HCT116 (cell line): ENCODE measurements at places on chromosomes 5 and 9.

- DNase-seq = no peak
These were observed 691.4 kb upstream of the RIOK2 start for GRCh38 chr5:97874491-97874890.

DNA sequence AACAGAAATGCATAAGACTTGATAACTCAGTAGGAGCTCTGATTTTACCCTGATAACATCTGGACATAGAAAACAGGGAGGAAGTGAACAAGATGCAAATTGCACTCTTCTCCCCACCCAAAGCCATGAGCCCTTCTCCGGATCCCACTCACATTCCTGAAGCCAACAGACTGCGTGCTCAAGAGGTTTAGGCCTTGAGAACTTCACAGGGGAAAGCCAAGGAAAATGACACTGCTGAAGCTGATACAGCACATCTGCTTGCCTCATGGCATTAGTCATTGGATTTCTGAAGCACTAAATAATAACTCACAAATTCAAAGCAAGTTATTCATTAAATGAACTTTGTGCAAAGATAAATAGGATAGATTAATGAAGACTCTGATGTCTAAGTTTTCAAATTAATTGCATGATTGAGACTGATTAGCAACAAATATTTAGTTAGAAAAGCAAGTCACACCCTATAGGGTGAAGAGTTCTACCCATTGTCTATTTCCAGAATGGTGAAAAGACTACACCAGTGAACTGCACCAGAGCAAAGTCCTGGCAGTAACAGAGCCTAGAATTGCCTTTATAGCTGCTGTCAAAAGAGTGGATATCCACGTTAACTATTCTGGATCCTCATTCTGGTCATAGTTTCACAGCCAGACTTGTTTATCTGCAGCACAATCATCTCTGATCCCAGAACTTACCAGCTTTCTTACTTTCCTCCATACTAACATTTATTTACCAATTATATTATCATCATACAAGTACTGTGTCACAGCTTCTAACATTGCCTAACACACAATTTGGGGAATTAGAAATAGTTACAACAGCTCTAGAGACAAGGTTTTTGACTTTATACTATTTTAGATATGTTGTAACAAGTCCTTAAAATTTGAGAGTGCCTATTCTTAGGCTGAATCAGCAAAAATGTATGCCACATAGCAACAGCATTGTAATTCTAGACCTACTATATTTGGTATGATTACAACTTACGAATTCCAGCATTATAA is 432.1 kb upstream of the RGMB start:
- DNase-seq = no peak

GRCh38 chr9:77987880-77988525 is 43.6 kb downstream of the GNAQ start:
- no peak for DNase-seq

- no peak for DNase-seq
These were observed 13.0 kb downstream of the MEGF9 start for GRCh38 chr9:120701248-120701647.

DNA sequence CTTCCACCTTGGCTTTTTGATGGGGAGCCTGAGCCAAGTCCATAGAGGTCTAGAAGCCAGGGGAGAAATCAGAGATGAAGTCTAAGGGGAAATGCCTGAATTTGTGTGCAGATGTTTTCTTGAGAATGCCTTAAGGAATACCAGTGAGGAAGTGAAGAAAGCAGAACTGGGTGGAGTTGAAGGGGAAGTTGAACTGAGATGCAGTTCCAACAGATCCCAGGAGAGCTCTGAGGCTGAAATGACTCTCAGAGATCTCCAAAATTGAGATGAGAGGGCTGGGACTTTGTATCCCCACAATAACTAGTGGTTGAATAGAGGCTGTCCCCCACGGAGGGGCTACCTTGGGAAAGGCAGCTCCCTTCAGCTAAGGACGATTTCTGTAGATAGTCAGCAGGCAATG is 197.1 kb downstream of the ZNF462 start:
- DNase-seq = no peak

DNA sequence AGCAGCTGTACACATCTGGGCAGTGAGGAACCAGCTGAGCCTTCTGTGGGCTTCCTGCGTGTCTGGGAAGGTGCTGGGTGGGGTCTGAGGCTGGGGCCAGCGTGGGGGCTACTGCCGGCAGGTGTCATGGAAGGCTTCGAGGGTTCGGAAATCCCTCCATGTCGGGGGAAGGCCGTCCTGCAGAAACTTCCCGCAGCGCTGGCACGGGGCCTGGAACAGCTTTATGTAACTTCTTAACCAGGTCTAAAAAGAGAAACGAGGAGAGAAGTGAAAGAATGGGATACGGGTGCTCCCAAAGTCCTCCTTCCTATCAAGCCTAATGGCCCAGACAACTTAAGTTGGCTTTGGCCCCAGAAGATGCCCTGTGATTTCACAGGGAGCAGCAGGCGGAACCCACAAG is 120.6 kb upstream of the RAPGEF1 start:
- no peak for DNase-seq

- no peak for DNase-seq
These were observed 133.1 kb downstream of the PIK3R1 start for GRCh38 chr5:68348447-68349222.

- DNase-seq = no peak
These were observed 33.6 kb upstream of the FBP1 start for GRCh38 chr9:94672811-94673487.

DNA sequence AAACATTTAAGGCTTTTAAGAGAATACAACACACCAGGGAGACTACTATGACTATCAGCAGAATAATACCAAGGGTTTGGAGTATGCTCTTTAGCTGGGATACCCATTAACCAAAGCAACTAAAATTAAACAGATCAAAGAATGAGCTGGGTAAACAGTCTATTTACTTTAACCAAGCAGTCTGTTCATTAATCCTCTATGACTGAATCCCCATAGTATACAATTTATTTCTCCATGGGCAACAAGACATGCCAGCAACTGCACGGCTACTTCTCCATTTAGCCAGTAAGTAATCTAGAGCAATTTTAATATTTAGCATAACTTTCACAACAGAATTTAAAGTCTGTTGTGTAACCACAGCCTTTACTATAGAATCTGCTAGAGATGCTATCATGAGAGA is 77.6 kb downstream of the CDO1 start:
- DNase-seq = no peak

DNA sequence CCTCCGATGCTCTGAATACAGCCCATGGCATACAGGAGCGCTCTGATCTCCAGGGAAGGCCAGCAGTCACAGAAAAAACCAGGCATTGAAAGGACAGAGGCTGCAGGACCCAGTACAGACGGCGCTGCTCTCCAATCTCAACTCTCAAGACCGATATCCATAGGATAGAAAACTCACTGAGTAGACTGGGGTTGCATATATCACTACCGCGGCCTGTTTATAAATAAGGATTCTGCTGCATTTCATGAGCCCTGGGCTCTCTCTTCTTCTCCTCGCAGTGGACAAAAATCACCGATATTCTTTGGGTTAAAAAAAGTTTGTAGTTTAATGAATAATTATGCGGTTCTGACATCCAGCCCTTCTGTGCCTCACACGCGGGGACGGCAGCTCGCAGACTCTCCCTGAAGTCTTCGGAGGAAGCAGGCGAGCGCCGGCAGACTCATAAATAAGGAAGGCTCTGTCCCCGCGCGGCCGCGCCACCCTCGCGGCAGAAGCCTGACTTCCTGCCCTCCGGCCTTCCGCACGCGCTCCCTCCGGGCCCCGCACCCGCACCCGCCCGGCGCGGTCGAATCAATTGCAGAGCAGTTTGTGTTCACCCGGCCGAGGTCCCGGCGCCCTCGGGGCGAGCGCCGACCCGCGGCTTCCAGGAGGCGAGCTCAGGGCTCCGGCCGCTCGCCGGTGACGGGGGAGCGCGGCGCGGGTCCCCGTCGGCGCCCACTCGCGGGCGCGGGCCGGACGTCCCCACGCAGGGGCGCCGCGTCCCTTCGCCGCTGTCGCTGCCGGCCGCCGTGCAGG is at the start of gene FAM78A:
FAM78A (minus strand) TSS at position 417 of the 795 bp plus-strand sequence; CDS start at position 86, 331 bp downstream.
- DNase-seq = no peak

DNA sequence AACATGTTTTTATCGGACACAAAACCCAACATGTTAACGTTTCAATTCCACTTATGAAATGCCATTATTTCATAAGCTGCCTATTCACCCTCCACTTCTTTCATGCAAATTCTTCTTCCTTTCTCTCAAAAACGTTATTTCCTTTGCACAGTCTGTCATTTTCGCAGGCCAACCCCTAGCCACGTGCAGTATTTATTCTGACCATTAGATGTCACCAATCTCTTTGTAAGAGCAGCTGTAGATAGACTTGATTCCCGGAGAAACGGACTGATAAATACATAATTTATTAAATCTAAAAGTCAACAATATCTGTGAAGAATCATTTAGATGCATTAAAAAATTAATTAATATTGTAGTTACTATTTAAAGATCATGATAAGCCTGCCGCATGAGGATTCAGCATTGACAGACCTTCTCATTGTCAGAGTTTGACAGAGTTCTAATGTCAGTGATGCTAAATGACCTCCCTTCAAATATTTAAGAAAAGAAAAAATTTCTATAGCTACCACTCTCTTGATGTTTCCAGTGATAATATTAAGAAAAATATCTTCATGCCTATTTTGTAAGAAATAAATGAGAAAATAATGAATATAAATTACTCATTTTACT is 933.6 kb downstream of the CDH12 start:
- no peak for DNase-seq

DNA sequence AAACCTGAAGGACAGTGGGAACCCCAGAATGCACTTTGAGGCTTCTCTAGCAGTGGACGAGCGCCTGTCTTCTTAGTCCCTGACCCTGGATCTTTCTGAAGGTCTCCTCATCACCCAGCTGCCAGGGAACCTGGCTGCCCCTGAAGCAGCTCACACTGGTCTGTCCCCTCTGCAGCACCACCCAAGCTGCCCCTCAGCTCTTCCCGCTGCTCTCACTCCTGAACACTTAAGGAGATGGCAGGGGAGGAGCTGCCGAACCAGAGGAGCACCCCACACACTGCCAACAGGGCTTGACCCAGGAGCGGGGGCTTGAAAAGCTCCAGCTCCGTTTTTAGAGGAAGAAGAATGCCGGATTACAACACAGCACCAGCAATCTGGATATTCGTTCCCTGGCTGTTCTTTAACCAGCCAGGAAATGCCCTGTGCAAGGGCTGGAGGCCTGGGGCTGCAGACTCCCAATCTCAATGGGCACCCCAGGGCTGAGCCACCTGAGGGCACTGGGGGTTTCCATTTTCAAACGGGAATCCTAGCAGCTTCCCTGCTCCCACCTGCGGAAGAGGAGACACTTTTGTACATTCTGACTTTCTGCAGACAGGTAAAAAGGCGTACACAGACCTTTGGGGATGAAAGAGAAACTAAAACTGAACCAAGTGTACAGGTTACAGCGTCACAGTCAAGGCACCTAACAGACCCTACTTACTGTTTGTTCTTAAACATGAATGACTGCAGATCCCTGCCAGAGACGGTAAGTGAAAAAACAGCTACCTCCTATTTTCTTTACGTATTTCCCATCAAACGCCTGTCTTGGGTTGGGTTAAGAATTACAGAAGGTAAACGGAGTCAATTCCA is 36.3 kb downstream of the GOLM1 start:
- no peak for DNase-seq

- no peak for DNase-seq
These were observed 19.8 kb downstream of the CD274 start for GRCh38 chr9:5470122-5470521.

DNA sequence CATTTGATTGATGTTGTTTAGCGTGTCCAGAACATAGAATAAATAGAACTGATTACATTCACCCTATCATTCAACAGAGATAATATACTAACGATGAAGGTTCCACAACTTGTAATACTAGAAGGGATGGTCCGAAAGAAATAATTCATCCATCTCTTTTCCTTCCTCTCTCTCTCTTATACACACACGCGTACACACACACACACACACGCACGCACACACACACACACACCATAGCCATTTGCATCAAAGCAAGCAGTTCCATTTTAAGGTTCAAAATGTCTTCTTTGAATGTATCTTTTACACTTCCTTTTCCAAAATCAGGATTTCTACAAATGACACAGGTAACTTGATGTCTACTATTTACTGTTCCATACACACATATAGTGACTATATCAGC is 887 bp downstream of the GDA start:
- no peak for DNase-seq

DNA sequence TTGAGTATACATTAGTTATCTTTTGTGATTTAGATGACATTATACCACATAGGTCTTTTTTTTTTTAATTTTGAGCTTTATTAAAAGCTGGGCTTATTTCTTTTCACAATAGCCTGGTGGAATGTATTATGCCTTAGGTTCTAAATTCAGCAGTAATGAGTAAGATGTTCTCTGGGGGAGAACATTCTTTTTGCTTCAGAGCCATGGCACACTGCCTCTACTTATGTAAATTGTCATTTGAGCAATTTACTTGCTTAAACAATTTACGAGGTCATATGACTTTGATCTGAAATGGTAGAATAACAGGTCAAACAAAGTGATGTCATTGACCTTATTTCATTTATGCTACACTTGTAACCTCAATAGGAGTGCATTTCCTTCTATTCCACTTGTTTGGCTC is 154.2 kb downstream of the FOCAD start:
- DNase-seq = no peak

DNA sequence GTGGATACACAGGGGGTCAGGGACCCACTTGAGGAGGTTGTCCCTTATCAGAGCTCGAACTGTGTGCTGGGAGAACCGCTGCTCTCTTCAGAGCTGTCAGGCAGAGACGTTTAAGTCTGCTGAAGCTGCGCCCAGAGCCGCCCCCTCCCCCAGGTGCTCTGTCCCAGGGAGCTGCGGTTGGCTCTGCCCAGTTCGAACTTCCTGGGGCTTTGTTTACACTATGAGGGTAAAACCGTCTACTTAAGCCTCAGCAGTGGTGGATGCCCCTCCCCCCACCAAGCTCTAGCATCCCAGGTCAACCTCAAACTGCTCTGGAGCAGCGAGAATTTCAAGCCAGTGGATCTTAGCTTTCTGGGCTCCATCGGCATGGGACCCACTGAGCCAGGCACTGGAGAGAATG is 15.9 kb downstream of the SRD5A1 start:
- no peak for DNase-seq

DNA sequence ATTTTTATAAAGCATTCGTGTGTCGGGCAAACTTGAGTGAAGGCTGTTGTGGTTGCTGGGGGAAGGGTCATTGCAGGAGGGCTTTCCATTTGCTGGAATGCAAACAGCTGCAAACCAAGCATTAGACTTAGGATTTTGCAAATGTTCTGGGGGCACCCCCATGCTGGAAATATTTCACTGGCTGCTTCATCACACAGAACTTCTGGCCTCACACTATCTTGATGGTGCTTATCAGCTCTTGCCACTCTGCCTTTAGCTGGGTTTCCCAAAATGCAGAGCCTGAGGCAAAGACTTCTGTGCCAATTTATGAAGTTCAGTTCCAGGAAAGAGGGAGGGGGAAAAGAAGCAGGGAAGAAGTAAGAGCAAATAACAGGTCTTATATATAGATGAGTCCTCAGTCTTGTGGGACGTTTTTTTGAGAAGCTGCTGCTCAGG is 8.6 kb upstream of the COL15A1 start:
- DNase-seq = no peak

DNA sequence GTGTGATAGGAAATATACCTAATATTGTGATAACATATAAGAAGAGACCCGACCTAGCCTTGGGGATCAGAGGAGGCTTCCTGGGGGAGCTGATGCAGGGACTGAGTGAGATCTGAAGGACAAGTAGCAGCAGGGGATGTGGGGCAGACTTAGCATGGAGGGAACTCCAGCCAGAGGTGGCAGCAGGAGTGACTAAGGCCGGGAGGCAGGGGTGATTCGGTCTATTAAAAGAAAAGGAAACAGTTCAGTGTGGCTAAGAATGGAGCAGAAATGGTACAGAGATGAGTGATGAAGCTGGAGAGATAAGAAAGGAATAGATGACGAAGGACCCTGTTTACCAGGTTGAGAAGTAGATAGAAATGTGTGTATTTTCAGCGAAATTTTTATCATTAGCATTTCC is 408.8 kb downstream of the ENC1 start:
- no peak for DNase-seq

- no peak for DNase-seq
These were observed 216.4 kb upstream of the MAP3K1 start for GRCh38 chr5:56598941-56599340.
